ENCODE measurements at places on chromosomes 13 and 19.

DNA sequence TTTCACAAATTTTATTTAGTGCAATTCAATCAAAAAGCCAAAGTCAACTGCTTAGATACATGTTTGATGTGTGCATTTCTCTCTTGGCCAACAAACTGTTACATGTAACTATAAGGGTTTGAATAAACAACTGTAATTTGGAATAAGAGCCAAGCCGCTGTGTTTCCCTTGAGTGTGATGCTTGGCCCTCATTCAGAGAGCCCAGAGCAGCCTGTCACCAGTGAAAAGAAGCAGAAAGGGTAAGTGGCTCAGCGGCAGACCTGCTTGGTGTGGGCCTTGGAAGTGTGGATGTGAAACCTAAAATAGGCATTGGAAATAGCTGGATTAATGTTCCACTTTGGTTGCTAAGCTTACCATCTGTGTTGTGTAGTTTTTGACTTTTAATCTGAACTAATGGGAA is 924.6 kb downstream of the OLFM4 start:
- DNase-seq, result no peak

DNA sequence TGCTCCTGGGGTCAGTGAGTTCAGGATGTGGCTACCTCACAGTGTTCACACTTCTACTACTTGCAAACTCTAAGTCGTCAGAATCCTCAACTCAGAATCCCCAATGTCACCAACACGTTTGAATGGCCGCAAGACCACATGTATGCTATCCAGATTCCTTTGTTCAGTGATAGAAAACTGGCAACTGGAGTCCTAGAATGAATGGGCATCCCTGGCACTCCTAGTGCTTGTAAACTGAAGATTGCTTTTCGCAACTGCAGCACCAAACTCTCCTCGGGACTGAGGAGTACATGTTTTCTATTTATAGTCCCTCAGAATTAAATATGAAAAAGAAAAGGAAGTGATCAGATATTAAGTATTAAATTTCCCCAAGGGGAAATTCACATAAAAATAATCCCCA is 4.9 kb downstream of the SMAD9 start:
- DNase-seq, result no peak

GRCh38 chr13:19606152-19606551 is 27.3 kb upstream of the MPHOSPH8 start:
- no peak for DNase-seq

- DNase-seq, result no peak
These were observed 751 bp upstream of the NTN5 start for GRCh38 chr19:48673436-48674100.

GRCh38 chr19:46040952-46041500 is at the start of gene IGFL4:
Gene IGFL4 (minus strand): TSS chr19:46041002. CDS start chr19:46040962, 40 bp downstream.
- DNase-seq, result no peak

GRCh38 chr13:22735011-22735995 is 445.5 kb upstream of the SGCG start:
- peak; percentile 21 for DNase-seq

GRCh38 chr19:53999694-54000093 is 8.3 kb downstream of the CACNG6 start:
- DNase-seq, result no peak

DNA sequence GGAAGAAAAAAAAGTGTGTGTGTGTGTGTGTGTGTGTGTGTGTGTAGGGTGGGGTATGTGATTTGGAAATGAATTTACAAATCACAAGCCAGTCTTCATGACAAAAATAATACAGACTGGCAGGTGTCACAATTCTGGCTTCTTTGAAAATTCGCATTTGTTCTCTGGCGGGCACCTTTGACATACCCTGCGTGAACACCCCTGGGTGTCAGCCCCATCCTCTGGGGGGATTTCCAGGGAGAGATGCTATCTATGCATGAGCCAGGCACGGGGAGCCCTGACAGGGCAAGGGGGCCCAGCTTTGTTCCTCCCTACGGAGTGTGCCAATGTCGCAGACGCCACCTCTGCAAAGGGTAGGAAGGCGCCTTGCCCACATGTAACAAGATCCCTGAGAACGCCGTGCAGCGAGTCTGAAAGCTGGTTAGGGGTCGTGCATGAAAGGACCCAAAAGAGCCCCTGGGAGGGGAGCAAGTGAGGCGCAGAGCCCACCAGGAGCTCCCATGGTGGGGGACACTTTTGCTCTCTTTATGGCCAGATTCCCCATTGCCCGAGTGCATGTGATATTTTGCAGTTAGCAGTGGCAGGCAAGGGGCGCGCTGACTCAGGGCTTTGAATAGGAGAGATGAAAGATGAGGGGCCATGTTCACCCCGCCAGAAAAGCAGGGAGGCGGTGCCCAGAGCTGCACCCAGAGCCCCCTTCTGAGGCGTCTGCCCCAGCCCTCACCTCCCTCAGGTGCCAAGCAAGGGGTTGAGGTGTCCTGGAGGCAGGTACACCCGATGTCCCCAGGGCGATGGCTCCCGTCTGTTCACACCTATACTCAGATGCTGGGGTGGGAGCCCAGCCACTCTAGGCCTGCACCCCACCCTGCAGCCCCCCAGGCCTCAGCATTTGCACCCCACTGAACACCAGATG is 45.3 kb downstream of the KLF2 start:
- DNase-seq, result no peak

GRCh38 chr19:13597640-13598039 is 91.4 kb upstream of the CACNA1A start:
- DNase-seq, result peak; percentile 50

DNA sequence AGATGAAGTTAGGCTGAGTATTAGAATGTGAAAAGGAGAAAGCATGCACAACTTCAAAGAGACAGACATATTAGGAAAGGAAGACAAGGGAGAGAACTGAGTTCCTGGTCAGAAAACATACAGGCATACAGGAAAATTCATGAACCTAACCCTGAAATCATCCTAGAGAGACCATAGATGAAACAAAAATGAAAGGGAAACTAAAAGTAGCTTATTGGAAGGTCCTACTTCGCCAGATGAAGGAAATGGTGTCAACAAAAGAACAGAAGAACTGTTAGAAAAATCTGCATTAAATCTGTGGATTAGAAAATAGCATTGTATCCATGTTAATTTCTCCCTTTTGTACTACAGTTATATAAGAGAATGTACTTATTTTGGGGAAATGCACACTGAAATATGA is 169.0 kb upstream of the UFM1 start:
- no peak for DNase-seq

GRCh38 chr19:13102666-13103580 is at the start of gene LYL1:
Gene LYL1 (minus strand): TSS chr19:13102858. CDS start chr19:13101171, 1,687 bp downstream.
- DNase-seq, result peak; percentile 85

GRCh38 chr19:36986131-36986530 is 70.0 kb downstream of the ZNF568 start:
- DNase-seq, result no peak

GRCh38 chr13:35526577-35526976 is 50.1 kb upstream of the MAB21L1 start:
- no peak for DNase-seq

DNA sequence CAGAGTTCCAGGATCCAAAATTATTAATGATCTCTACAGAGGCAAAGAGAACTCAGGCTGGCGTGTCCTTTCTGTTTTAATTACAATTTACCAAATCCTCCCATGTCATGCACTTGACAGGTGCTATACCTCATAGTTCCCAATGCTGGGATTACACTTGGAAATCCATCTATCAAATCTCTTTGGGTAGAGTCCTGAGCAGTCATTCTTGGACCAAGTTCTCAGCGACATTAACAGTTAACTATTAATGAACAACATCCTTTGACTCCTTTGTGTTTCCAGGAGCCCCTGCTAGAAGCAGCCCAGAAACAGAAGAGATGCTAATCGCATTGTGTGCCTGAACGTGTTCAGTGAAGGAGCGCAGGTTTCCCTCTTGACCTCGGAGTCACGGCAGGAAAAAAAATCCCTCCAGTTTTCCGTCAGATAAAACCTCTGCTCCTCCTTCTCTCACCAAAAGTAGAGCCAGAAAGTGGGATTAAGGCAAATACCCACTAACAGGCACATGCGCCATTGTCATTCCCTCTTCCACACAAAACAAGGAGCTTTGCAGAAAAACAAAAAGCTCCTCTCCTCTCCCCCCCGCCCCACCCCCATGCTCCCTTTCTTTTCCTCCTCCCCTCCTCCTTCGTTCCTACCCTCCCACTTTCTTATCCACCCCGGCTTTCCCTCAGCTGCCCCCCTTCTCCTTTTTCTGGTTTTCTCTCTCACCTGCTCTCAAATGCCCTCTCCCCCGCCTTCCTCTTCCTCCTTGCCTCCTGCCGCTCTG is 224.7 kb downstream of the ZIC5 start:
- DNase-seq, result peak; percentile 39

DNA sequence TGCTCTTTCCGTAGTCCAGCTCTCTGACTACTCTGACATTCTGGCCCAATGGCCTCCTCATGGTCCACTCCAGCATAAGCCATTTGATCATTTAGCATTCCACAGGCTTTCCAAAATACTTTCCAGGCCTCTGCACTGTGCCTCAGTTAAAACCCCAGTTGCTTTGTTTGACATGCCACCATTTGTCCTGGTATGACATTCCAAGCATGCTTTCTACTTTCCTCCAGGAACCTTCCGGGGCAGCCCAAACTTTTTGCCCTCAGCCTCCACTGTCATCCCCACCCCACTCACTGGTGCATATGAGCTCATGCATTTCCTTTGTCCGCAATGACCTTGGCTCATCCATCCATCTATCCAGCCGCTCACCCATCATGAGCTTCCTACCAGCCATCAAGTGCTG is 41.8 kb upstream of the WASF3 start:
- DNase-seq, result peak; percentile 52
